D341Med (cell line): ENCODE measurements at places on chromosomes 4 and X.

DNA sequence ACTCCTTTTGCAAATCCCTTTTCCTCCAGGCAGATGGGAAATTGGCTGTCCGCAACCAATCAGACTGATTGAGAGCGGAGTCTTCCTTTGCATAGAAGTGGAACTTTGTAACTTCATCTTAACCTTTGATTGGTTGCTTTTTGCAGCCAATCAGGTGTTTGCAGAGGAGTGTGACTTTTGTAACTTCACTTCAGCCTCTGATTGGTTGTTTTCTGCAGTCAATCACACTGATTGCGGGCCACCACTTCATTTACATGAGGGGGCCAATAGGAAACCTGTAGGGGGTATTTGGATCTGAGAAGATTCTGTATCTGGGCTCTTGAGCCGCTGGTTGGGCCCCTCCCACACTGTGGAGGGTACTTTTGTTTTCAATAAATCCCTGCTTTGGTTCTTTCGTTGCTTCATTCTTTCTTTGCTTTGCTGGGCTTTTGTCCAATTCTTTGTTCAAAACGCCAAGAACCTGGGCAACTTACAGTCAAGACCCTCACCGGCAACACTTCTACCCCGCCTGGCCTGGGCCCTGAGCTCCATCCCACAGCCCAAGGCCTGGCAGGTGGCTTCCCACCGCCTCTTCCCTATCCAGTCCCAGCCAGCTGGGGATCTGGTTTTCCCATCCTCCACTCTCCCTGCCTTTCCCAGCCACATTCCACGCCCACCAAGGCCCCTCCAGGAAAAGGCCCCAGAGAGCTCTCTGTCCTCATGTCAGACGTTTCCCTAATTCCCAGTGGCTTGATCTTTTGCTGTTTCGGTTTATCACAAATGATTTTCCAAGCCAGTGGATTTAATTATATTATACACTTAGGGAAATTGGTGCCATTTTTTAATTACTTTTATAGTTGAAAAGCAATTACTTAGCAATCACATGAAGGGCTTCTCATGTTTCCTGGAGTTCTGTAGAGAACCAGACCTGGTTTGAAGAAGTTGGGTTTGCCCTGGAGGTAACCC is 110.2 kb upstream of the STX18 start:
- DNase-seq, result peak; percentile 85

DNA sequence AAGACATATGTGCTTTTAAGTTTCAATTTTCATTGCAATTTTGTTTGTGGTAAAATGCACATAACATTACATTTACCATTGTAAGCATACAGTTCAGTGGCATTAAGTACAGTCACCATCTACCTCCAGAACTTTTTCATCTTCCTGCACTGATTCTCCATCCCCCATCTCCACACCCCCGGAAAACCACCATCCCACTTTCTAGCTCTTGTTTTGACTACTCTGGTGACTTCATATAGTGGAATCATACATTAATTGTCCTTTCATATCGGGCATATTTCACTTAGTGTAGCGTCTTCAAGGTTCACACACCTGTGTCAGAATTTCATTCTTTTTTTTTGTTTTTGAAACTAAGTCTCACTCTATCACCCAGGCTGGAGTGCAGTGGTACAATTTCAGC is 143.5 kb downstream of the GPR143 start:
- no peak for DNase-seq

- DNase-seq, result no peak
Observed at GRCh38 chrX:95836517-95836916, 848.1 kb upstream of the DIAPH2 start.

GRCh38 chr4:121061861-121062260 is 10.5 kb downstream of the NDNF start:
- no peak for DNase-seq

- DNase-seq, result no peak
Observed at GRCh38 chr4:140242357-140243277, 88.6 kb upstream of the MAML3 start.

DNA sequence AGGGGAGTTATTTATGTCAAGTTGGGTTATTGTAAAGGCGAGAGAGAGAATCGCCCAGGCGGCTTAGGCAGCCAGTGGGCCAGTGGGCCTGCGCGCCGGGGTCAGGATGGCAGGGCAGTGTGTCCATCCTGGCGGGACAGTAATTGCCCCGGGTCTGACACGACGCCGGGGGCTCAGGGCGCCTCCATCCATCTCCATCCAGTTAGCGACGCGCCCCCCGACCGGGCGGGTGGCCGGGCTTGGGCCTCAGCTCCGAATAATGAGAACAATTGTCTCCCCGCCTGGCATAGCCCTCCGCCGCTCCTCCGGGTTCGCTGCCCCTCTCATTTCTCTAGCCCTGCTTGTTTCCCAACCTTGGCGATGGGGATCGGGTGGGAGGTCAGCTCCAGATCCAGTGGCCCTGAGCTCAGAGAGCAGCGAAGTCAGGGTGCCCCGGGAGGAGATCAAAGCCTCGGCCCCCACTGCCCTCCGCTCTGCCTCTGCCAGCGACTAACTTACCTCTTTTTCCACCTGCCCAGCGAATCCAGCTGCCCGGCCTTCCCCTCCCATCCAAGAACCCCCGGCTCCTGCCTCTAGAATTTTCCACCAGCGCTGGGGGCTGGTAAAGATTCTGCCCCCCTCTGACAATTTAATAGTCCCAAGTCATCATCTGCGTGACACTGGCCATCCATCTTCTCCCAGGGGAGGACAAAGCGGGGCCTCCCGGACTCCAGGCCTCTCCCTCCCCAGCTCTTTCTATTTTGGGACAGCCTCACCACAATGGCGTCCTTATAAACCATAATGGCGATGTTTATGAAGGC is 56.9 kb upstream of the TMEM33 start:
- peak; percentile 33 for DNase-seq

DNA sequence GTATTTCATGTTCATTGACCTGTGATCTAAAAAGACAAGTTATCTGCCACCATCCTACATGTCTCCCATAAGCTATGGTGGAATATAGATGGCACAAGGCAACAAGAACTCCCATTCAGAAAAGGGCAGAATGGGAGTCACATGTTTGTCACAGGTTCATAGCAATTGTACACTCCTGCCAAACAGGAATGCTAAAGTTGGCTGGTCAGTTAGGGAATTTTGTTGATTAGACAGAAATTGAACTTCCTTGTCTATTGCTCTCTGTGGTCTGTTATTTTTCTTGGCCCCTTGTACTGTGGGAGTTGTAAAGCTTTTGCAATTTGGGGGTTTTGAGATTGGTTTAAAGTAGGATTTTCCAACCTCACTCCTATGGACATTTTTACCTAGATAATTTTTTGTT is 101.7 kb upstream of the SOD3 start:
- DNase-seq, result no peak

DNA sequence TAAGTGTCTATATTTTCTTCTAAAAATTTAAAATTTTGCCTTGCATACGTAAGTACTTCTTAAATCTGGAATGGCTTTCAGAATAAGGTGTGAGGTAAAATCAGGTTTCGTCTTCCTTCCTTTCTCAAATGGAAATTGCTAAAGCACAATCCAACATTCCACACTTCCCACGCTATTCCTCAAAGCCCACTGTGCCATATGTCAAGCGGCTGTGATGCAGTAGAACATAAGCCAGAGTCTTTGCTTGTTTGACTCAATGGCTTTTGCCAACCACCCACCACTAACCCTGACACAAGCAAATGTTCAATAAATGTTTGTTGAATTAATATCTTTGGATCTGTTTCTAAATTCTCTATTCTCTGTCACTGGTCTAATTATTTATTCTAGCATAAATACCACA is 1199.7 kb upstream of the TENM3 start:
- no peak for DNase-seq

DNA sequence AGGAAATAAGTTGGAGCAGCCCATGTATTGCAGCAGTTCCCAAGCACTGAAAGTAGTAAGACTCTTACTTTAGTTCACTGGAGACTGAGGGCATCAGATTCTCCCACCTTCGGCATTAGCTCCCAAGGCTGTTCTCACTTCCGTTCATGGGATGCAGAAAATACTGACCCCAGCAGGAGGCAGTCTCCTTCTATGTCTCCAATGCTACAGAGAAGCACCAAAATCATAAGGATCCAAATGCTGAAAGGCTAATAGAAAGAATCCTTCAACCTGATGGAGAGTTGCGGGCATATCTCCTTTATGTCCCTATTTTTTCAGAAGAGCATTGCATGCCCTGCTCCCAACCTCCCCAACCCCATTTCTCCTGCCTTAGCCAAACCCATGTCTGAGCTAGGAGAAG is 32.4 kb downstream of the ADH7 start:
- DNase-seq, result no peak

DNA sequence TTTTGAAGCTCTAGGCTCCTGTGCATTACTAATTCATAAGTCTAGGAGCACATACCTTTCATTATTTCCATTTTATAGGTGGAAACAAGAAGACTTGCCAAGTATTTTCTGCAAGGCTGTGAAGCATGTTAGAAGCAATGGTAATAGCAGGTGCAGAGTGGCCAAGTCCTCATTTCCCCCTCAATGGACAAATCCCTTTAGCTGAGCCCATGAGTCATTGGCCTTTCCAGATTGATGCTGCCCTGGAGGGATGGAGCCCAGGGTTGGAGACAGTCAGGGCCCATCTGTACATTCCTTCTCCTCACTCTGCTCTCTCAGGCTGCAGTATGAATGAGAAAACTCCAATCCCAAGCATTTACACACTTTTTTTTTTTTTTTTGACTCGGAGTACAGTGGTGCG is 6.6 kb downstream of the MGST2 start:
- DNase-seq, result no peak

DNA sequence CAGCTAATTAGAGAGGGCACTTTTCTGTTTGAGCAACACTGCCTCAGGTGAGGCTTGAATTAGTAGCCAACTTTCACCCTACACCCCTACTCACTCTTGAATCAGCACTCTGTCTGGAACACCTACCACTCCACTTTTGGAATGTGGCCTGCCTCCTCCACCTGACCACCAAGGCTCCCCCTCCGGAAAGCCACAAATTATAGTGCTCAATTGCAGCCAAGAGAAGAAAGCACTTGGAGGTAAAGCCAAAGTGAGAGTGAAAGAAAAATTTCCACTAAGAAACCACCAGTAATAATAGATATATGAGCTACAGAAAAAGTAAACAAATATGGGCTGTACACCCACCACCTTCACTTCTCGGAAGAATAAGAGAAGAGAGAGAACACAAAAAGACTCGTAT is 41.1 kb downstream of the PPP3CA start:
- DNase-seq, result no peak

- no peak for DNase-seq
Observed at GRCh38 chrX:45517090-45517973, 316.7 kb upstream of the DIPK2B start.

- DNase-seq, result no peak
Observed at GRCh38 chr4:56511098-56511497, 5.5 kb downstream of the ARL9 start.

- DNase-seq, result no peak
Observed at GRCh38 chrX:122567911-122568310, 616.2 kb upstream of the GRIA3 start.

GRCh38 chr4:111696505-111696904 is 448.7 kb upstream of the FAM241A start:
- DNase-seq, result no peak

GRCh38 chr4:17347445-17347844 is 164.4 kb downstream of the QDPR start:
- DNase-seq, result peak; percentile 31

GRCh38 chr4:165767671-165768070 is 105.4 kb upstream of the TLL1 start:
- DNase-seq, result no peak

GRCh38 chr4:184434021-184434420 is 40.3 kb downstream of the IRF2 start:
- no peak for DNase-seq

DNA sequence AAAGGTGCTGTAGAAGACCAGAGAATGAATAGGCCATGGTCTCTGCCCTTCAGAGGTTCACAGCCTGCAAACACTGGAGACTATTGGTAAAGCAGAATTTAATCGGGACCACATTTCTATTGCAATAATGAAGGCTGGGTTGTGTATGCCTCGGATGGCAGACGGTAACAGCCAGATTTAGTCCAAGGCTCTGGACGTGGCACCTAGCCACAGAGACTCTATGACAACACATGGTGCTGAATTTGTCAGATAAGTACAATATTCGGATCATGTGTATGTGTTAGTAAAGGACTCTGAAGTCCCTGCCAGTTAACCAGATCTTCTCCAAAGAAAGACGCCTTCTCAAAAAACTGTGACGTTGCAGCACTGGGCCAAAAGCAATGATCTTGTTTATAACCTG is 129.0 kb downstream of the DCTD start:
- no peak for DNase-seq

DNA sequence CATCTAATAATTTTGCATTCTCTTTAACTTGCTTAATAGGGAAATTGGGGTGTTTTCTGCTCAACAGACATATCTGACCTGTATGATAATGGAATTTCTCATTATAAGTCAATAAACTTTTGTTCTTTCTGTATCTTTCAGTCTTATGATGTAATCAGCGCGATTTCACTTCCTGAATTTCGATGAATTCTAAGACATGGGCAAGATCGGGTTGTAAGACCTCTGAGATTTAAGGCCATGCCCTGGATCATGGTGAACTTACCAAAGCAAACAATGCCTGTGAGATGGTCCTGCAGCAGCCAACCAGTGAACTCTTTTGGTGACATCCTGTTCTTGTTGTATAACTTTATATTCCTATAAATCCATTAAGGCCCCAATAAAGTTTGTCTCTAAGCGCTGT is 88.1 kb downstream of the NBDY start:
- DNase-seq, result no peak

- DNase-seq, result no peak
Observed at GRCh38 chr4:155639704-155640523, 26.7 kb upstream of the GUCY1A1 start.

DNA sequence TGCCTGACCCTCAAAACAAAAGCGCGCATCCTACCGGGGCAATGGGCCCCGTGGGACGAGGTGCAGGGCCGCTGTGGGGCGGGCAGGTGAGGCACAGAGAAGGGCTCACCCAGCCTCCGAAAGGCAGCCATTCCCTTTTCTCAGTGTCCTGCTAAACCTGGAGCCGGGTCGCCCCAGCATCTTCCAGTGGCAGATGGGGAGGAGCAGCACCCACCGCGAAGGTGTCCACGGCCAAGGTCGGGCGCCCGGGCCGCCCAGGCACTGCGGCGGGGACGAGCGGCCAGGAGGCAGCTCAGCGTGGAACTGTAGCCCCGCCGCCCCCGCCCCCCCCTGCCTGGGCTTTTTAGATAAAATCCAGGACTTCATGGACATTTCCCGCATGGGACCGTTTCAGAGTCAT is 19.2 kb upstream of the TLR1 start:
- DNase-seq, result no peak

- no peak for DNase-seq
Observed at GRCh38 chr4:99529228-99529627, 18.4 kb downstream of the C4orf17 start.
